ENCODE measurements at places on chromosomes 16 and 17. TPM values are rescaled to one million over a fixed set of nuclear protein-coding genes. Genes with fewer than 3 reads are reported as not detected.

GRCh38 chr17:49045376-49045775, 48.2 kb downstream of the IGF2BP1 start:
- H3K4me1 ChIP-seq: no peaks in the 10 kb centered on the region
- H3K27ac ChIP-seq: no peak overlapping the region
- H3K4me3 ChIP-seq: no peak overlapping the region
- H3K36me3 ChIP-seq: peaks cover 40% of the 10 kb centered on the region
- no peaks in the 10 kb centered on the region for H3K27me3 ChIP-seq
- no peak for DNase-seq

GRCh38 chr16:86199871-86200695, 301.1 kb downstream of the IRF8 start:
- peaks cover 6% of the 10 kb centered on the region for H3K27me3 ChIP-seq
- no peak for DNase-seq
- no peak overlapping the region for H3K27ac ChIP-seq
- no peaks in the 10 kb centered on the region for H3K36me3 ChIP-seq

- H3K4me1 ChIP-seq: no peaks in the 10 kb centered on the region
- no peaks in the 10 kb centered on the region for H3K27me3 ChIP-seq
- H3K4me3 ChIP-seq: no peak overlapping the region
- H3K36me3 ChIP-seq: no peaks in the 10 kb centered on the region
- no peak for DNase-seq
These were observed 6.1 kb downstream of the CHST4 start for GRCh38 chr16:71532366-71532765.

The PRCD gene
- not detected for total RNA-seq

The LRRC37A2 gene
- total RNA-seq: 16.3 TPM

DNA sequence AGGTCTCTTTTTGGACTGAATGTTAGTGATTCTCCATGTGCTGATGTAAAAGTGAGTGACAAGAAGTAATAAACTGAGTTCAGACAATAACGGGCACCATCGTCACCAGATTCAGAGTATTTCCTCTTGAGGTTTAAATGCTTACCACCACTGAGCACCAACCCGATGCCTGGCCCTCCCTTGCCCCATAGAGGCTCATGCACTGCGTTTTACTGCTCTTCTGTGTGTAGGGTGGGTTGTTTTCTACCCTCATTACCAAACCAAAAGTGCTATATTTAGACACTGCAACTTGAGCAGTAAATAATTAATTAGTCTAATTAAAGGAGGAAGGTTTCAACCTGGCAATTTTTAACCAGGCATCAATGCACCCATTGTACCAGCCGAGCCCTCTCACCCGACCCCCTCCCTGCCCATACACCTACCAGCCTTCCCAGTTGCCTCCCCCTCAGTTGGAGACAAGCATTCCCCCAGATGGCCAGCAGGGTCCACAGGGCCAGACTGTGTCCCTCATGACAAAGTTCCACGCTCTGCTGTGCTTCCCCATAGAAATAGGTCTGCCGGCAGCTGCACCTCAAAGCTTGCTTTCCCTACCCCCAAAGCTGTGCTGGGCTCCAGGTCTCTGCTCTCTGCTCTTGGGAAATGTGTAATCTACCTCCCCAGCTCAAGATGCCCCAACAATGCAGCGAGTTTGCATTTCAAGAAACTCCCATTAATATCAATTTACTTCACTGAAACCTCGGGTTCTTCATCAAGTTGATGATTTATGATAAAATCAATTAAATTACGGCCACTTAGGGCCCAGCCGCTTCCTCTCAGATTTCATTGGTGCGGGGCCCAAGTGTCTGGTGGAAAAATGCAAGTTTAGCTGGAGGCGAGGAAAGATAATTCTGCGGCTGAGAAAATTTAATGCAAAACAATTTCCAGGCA, 16.0 kb downstream of the HOXB4 start:
- no peak for DNase-seq
- no peak overlapping the region for H3K4me3 ChIP-seq
- H3K4me1 ChIP-seq: no peaks in the 10 kb centered on the region
- H3K36me3 ChIP-seq: no peaks in the 10 kb centered on the region
- H3K27ac ChIP-seq: no peak overlapping the region

All from neural progenitor cell (in vitro differentiated cells).